SJSA1 (cell line): ENCODE measurements at places on chromosomes 7 and 10.

- no peak for DNase-seq
These were observed 3.2 kb upstream of the EEPD1 start for GRCh38 chr7:36149694-36150452.

- no peak for DNase-seq
These were observed 196.4 kb downstream of the GFRA1 start for GRCh38 chr10:116076621-116077020.

- no peak for DNase-seq
These were observed 200.6 kb downstream of the GLRX3 start for GRCh38 chr10:130336617-130337304.

- no peak for DNase-seq
These were observed 180.2 kb downstream of the XPNPEP1 start for GRCh38 chr10:109743146-109743545.

- DNase-seq, result no peak
These were observed 24.1 kb upstream of the PNLIP start for GRCh38 chr10:116521424-116522290.

DNA sequence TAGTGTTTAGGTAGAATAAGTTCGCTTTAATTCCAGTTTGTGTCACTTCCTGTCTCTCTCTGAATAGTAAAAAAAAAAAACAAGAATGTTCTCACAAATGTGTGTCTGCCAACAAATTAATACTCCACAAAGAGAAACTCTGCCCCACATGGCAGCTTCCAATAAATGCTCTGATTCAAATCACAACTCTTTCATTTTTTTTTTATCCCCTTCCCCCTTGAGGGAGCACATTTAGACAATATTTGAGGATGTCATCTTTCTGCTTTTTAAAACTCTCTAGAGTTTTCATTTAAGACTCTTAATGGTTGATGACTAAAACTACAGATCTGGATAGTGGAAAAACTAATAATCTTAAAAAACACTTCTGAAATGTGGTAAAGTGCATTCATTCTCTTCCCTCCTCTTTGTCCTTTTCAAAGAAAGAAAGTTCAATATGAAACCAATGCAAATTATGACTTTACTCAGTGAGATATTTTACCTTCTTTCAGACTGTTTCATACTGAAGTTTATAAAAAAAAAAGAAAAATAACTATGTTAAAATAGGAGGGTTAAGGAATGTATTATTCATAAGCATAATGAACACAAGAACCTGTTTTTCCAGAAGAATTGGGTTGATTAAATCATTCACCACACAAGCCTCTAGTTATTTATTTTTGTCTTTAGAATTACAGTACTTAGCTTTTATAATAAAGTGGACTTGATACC lies 42.3 kb downstream of the ARID5B start:
- DNase-seq, result peak; percentile 50
